ENCODE measurements at places on chromosomes 3 and 15. TPM values are rescaled to one million over a fixed set of nuclear protein-coding genes. Genes with fewer than 3 reads are reported as not detected.

DNA sequence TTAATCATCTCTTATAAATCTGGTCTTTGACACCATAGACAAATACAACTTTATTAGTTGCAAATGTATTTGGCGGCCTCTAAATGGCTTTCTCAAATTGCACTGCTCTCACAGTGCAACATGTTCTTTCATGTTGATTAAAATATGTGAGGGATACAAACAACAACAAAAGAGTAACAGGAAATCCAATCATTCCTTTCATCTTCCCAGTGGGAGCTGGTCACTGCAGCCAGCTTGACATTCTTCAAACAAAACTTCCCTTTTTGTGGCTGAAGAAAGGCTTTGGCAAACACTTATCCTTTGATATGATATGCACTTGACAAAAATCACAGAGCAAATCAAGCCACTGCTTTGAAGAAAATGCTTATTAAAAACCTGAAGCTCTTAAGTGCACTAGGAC, 973.6 kb downstream of the EPHA3 start:
- H3K27ac ChIP-seq = no peak overlapping the region
- no peak overlapping the region for H3K4me3 ChIP-seq
- H3K4me1 ChIP-seq = no peaks in the 10 kb centered on the region
- no peaks in the 10 kb centered on the region for H3K27me3 ChIP-seq

NRG4 gene
- total RNA-seq = not detected

CRYGS gene
- total RNA-seq = 1.5 TPM

GRCh38 chr3:72448858-72449257, 399.4 kb downstream of the SHQ1 start:
- H3K36me3 ChIP-seq = peaks cover 19% of the 10 kb centered on the region
- H3K4me1 ChIP-seq = peaks cover 21% of the 10 kb centered on the region
- H3K4me3 ChIP-seq = no peak overlapping the region
- peaks cover 25% of the 10 kb centered on the region for H3K27me3 ChIP-seq

SIDT1 gene
- total RNA-seq = 14.6 TPM

DNA sequence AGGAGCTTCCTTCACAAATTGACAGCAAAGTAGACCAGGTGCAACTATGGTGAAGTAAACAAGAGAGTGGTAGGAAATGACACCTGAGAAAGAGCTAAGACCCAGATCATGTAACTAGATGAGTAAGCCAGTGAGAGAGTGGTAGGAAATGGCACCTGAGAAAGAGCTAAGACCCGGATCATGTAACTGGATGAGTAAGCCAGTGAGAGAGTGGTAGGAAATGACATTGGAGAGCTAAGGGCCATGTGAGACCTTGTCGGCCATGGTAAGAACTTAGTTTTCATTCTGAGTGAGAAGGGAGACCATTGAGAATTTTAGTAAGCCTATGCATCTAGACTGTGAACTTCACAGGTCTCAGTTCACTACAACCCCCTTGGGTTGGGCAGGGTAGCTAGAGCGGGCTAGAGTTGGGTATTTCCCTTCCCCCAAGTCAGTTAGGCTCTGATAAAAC, 5.4 kb upstream of the SENP7 start:
- peaks cover 61% of the 10 kb centered on the region for H3K4me1 ChIP-seq
- no peaks in the 10 kb centered on the region for H3K36me3 ChIP-seq

- no peak overlapping the region for H3K4me3 ChIP-seq
- no peak for DNase-seq
- no peak overlapping the region for H3K27ac ChIP-seq
- no peaks in the 10 kb centered on the region for H3K27me3 ChIP-seq
Observed at GRCh38 chr15:57692709-57693108, 13.8 kb upstream of the POLR2M start.

Measured in activated naive CD4-positive, alpha-beta T cell treated with anti-CD3 and anti-CD28 coated beads for 36 hours (primary cell).